ENCODE measurements at places on chromosomes 5 and 9.

DNA sequence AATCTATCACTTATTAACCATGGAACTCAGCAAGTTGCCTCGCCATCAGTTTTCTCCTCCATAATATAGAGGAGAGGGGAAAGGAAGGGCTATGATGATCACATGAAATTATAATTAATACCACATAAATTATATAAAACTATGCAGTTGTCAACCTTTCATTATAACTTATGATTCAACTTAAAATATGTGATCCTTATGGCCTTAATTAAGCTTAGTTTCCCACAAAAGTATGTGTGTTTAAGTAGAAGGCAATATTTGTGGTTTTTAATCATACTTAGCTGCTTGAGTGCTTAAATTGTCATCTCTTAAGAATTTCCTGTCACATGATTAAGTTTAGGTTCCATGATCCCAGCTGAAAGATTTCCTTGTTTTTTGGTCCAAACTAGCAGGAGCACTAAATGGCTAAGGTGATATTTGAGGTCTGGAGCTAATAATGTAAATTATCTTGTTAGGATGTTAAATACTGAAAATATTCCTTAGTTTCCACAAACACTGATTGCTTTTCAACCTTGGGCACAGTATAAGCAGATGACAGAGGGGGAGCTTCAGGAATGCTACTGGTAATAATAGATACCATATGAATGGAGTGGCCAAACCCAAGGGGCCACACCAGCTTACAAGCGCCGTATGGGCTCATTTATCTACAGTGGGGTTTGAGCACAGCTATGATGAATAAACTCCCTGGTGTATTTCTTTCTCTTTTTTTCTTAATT lies 26.4 kb upstream of the F2R start:
- no peak for DNase-seq

DNA sequence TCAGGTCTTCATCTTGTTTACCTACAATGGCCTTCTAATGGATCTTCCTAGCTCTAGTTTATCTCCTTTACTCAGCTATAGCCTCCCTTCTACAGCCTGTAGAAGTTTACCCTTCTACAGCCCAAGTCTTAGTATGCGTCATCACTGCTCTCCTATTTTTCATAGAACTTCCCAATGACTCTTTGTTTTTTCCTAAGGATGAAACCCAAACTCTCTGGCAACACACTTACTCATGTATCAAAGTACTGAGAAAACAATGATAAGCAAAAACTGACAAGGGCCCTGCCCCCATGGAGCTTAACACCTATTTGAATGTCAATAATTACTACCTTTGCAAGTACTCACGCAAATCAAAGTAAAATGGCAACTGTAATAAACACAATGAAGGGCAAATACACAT lies 33.7 kb downstream of the LEAP2 start:
- DNase-seq = no peak

DNA sequence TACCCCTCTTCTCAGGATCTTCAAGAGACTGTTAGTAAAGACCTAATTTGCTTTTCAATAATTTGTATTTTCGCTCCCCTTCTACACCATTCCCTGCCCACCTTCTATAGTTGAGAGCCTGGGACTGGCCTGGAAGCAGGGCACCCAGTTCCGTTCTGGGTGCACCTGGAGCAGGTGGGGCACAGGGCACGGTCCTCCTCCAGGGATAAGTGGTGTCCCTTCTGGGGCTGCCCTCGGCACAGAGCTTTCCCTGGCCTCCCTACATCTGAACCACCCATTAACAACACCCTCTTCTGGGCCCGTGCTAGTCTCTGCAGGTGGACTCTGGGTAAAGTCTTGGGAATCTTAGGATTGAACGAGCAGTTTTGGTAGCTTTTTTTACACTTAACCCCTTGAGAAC lies 92.8 kb upstream of the PANK3 start:
- no peak for DNase-seq

DNA sequence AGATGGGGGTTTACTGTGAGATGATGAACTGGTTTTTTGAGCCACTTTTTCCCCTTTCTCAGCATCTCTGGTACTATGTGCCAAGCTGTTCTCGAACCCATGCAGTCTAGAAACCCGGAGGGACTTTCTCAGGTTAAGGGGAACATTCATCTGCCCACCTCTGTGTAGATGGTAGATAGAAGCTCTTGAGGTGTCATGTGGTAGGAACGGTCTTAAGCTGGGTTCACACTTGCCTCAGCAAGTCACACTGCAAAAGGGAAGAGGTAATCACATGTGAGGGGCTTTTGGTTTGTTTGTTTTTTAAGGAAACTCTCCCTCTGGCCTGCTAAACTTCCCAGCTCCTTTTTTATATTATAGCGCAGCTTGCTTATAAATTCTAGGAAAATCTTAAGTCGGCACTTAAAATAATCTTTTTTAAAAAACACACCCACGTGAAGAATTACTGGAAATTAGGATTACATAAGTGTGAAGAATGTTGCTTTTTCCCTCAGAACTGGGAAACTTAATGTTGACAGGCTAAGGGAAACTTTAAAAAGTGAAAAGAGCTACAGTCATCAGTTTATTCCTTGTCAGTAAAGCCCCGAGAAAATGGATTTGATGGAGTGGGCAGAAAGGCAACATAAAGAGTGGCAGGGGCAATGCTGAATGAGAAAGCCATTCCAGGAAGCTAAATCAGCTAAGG lies 430.3 kb downstream of the ARHGEF28 start:
- DNase-seq = no peak

DNA sequence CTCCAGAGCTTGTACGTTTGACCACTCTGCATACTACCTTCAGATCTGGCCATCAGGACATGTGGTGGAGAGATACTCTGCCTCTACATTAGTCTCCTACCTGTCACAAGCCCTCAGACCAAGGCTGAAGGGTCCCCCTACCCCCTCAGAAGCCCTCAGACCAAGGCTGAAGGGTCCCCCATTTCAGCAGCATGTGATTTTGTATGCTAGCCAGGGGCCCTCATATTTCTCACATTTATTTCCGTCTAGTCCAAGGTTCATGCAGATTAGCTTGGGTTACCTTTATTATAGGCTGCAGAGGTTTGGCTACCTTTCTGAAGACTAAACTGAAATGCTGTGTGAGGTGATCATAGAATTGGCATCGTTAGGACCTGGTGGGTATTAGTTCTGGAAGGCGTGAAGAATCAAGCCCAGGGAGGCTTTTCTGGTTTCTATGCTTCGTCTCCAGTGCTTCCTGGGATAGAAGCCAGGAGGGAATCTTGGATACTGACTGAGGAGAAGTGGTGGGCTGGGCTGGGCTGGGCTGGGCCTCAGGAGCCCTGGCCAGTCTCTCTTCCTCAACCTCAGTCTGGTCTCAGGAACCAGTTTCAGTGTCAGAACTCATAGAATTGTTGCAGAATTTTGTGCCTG lies 2.8 kb downstream of the SMIM32 start:
- no peak for DNase-seq

DNA sequence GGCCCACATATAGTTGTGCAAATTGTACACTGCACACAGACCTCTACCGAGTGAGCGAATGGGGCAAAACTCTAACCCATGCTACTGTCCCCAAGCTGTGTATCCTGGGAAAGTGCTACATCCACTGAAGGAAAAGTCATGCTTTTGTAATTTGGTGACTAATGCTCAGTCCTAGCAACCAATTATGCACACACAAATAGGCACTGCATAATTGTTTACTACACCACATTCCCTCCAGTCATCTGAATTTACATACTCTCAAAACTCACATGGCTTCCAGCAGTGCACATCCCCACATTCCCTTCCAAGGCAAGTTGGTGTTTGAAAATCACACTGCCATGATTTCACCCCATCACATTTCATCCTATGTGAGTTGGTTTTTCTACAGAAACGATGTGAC lies 125.9 kb upstream of the OSMR start:
- no peak for DNase-seq

DNA sequence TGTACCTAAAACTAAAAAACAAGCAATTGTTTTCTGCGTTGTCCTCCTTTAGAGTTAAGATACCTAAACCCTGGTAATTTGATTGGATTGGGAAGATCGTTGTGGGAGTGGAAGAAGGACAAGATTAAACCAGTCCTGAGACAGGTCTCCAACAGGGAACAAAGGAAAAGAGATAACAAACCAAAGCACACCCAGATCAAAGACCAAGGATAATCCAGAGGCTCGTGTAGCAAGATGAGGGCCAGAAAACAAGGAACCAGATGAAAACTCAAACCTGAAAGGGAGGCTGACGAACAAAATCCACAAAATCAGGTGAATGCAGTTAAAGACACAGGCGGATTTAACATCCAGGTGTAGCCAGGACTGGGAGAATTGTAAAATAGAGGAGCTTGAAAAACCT lies 618.1 kb downstream of the SLCO4C1 start:
- no peak for DNase-seq

GRCh38 chr9:92608241-92608908 lies 61.6 kb downstream of the IPPK start:
- DNase-seq = no peak

- DNase-seq = no peak
Measured at GRCh38 chr5:156981481-156981880, 18.5 kb upstream of the TIMD4 start.
